ENCODE measurements at places on chromosomes 12 and 14.

GRCh38 chr12:6935371-6936193 lies 7.8 kb downstream of the ATN1 start:
- DNase-seq, result no peak

- DNase-seq, result no peak
Observed at GRCh38 chr12:121162985-121163384, 30.3 kb downstream of the P2RX7 start.

DNA sequence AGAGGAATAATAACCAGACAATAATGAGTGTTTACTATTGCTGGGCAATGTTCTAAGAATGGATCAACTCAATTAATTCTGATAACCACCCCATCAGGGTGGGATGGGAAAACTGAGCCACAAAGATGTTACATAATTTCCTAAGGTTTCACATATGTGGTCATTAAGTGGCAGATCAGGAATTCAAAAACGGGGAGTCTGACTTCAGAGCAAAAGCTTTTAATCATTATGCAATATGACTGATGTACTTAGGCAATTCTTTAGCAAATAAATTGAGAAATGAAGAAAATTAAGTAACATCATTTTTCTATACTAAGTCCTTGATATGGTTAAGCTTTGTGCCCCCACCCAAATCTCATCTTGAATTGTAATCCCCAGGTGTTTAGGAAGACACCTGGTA lies 53.4 kb downstream of the PLCZ1 start:
- no peak for DNase-seq

DNA sequence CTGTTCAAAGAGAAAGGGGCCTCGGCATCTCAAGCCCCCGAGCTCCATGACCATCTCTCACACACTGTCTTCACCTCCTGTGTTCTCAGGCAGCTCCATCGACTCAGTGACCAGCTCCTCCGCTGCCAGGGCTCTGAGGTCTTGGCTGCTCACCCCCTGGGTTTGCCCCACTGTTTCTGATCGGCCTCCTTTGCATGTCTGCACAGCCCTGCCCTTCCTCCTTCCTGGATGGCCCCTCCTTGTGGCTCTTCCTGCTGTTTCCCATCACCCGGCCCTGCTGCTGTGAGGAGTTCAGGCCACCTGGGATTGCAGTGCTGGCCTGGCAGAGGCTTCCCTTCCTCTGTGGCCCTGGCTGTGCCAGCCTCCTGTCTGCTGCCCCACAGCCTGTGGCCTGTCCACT lies 38.1 kb upstream of the PIWIL1 start:
- no peak for DNase-seq

- no peak for DNase-seq
Observed at GRCh38 chr14:22448035-22448904, 140.8 kb downstream of the DAD1 start.

DNA sequence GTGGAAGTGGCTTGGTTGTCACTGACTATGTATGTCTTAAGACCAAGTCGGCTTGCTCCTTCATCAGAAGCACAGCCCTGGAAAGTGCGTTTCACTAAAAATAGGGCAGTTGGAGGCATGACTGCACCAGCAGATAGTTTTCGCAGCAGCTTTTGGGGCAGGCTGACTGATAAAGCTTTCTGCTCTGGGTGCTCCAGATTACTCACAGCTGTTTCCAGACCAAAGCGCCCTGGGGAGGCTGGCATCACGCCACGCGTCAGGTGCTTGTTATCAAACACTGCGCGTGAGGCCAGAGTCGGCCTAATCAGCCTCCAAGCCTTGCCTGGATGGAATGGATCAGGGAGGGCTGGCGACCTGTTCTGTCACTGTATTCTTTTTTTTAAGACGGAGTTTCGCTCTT lies 13.3 kb upstream of the LRRC10 start:
- DNase-seq, result no peak

- peak; percentile 47 for DNase-seq
Observed at GRCh38 chr12:180445-180844, 33.5 kb downstream of the SLC6A12 start.

DNA sequence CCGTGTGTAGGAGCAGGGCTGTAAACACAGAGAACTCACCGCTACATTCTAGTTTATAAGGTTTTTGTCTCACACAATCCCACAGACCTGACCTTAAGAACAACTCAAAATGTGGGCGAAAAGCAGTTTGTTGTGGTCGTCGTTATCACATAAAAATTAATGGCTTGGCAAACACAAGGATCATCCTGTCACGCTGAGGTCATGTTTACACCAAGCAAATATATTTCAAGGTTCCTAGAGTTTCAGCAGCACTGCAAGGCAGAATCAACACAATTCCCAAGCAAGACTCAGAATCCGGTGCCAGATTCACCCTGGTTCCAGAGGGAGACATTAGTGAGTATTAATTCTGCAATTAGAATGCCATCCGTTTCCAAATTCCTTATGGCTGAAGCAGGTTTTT lies 30.1 kb upstream of the MAP1LC3B2 start:
- no peak for DNase-seq

DNA sequence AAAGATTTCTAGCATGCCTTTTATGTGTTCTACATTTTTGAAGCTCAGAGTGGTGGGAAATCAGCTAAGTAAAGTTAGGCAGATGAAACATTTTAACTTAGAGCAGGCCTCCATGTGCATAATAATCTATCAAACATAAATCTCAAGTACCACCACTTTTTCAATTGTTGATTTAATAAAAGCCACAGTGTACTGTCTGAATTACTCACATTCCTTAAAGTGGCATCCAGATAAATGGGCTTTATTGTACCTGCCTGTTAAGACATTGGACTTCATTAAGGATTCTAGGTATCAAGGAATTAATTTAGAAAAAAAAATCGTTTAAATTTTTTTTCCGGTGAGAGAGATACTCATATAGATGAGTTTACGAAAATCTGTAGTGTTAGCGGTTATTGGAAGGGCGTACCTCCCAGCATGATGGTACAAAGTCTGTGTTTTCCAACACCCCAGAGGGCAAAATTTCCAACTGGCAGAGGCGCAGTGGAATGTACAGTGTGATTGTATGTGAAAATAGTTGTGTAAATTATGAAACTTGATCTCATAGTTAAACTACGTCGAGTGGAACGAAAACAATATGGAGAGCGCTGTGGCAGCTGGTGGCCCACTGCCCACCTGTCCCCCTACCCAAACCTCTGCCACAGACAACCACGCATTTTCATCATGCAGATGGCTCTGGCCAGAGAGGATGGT lies 25.0 kb downstream of the ELK3 start:
- DNase-seq, result no peak

DNA sequence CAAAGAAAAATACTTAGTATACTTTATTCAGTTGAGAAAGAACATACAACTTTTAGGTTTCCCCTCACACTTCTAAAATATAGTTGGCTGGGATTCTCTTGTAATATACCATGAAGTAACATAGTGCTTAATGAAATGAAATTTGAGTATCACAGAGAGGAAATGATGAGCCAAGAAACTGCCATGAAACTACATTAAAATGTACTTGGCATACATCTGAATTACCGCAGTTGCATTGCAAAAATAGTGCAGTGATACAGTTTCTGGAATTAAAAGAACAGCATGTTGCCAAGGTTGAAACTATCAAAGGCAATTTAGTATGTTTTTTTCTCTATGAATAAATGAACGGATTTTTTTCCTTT lies 389.2 kb downstream of the TMEM117 start:
- DNase-seq, result no peak

- DNase-seq, result no peak
Observed at GRCh38 chr12:118307069-118307954, 65.4 kb downstream of the TAOK3 start.

- DNase-seq, result no peak
Observed at GRCh38 chr12:40634517-40635131, 57.6 kb upstream of the CNTN1 start.

DNA sequence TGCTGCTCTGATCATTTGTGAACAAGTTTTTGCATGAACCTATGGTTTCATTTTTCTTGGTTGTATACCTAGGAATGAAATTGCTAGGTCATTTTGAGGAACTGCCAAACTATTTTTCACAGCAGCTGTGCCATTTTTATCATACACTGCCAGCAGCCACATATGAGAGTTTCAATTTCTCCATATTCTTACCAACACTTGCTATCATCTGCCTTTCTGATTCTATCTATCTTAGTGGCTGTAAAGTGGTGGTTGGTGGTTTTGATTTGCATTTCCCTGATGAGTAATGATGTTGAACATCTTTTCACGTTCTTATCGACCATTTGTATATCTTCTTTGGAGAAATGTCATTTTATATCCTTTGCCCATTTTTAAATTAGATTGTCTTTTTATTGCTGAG lies 146.1 kb downstream of the C12orf75 start:
- DNase-seq, result no peak

- DNase-seq, result no peak
Observed at GRCh38 chr12:65081496-65081895, 39.6 kb downstream of the WIF1 start.

- DNase-seq, result no peak
Observed at GRCh38 chr14:53788566-53788965, 168.1 kb downstream of the BMP4 start.

DNA sequence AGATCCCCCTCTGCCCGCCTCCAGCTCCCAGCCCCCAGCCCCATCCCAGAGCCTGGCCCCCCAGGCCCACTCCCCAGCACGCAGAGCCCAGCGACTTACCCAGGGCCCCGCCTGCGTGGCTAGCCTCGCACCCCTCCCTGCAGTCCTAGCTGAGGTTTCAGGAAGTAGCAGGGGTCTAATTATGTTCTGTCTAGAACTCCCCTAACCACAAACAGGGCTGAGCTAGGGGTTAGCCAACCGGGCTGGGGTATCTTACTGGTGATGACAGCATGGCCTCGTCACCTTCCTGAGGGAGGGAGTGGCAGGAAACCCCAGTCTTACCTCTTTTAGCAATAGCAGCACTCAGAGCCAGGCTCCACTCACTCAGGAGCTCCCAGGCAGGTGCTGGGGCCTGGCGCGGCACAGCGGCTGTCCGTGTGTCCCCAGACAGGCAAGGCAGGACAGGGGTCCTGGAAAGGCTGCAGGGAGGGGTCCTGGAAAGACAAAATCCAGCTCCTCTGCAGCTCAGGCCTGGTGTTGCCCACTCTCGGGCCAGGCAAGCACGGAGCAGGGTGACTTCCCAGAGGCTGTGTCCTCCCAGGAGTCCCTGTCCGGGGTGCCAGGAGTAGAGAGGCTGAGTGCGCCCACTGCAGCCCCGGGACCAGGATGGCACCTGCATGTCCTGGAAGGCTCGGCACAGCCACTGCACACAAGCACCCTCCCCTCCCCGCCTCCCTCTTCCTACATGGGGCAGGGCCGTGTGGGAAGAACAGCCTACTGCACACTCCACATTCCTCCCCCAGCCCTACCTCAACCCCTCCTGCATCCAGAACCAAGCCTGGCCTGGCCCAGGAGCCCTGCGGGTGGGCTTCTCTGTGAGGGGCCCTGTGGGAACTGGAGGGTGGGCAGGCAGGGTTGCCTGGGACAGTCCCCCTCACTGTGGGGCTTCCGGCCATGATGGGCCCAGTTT lies at the start of gene GPR132:
TSS of gene GPR132 (minus strand) at position 151 of the 949 bp plus-strand sequence. CDS start 10,010 bp downstream, outside the sequence.
- no peak for DNase-seq

- DNase-seq, result peak; percentile 52
Observed at GRCh38 chr12:10366875-10367274, 23.0 kb downstream of the KLRK1 start.
